ENCODE measurements at places on chromosomes 1 and 21. TPM values are rescaled to one million over a fixed set of nuclear protein-coding genes. Genes with fewer than 3 reads are reported as not detected.

DNA sequence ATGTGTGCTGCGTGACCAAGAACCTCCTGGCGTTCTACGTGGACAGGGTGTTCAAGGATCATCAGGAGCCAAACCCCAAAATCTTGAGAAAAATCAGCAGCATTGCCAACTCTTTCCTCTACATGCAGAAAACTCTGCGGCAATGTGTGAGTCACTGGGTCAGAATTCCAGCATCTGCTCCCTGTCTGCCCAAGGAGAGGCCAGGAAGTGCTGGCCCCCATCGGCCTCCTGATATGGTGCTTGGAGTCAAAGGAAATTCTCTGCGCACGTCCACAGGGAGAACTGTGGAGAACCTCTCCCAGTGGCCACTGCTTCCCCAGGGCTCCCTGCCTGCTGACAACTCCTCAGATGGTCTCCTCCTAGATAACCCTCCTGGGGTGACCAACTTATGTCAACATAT lies 25.6 kb upstream of the IL20 start:
- DNase-seq, result no peak

- no peak for DNase-seq
Measured at GRCh38 chr1:210384625-210385024, 55.9 kb downstream of the HHAT start.

DNA sequence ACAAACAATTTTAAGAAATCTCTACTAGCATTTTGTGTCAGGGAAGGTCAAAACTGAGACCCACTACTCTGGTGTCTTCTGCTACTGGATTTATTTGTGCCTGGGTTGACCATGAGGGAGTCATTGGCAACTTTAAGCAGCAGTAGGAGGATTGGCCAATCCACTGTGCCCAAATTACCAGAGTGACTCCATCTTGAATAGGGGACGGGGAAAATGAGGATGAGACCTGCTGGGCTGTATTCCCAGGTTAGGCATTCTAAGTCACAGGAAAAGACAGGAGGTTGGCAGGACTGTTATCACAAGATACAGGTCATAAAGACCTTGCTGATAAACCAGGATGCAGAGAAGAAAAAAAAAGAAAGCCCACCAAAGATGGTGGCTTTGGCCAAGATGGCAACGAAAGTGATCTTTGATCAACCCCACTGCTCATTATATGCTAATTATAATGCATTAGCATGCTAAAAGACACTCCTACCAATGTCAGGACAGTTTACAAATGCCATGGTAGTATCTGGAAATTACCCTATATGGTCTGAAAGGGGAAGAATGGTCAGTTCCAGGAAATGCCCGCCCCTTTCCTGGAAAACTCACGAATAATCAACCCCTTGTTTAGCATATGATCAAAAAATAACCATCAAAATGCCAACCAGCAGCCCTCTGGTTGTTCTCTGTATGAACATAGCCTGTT lies 200.9 kb downstream of the LTN1 start:
- DNase-seq, result no peak

DNA sequence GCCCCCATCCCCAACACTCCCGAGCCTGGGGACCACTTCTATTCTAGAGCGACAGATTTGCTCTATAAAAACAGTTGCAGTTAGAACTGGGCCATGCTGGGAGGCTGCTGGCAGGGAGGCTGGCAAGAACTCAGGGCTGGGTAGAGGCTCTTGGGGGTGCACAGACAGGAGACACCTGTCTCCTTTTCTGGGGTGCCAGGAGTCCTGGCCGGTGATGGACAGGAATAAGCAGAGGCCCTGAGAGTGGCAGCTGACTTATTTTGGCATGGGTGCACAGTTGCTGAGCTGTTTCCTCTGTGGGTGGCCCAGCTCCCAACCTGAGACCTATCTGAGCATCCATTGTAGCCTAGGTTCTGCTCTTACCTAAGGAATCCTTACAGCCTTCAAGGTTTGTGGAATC lies 39.2 kb upstream of the TMPRSS2 start:
- no peak for DNase-seq

DNA sequence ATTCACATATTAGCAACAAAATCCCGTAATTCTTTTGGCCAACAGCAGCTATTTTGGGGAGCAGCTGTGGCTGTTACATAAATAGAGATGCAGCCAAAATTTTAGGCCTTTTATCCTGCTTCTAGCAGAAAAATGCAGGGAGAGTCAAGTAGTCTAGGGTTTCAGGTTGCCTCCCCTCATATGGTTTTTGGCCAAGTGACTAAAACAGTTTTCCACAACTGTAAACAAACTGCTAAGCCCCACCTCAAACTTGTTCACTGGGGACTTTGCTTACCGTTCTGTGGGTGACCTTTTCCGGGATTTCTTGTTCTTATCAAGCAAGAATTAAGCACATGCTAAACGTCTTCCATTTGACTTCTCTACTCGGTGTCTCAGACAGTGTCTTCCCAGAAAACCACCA lies 133.4 kb downstream of the EDEM3 start:
- DNase-seq, result peak; percentile 78

DNA sequence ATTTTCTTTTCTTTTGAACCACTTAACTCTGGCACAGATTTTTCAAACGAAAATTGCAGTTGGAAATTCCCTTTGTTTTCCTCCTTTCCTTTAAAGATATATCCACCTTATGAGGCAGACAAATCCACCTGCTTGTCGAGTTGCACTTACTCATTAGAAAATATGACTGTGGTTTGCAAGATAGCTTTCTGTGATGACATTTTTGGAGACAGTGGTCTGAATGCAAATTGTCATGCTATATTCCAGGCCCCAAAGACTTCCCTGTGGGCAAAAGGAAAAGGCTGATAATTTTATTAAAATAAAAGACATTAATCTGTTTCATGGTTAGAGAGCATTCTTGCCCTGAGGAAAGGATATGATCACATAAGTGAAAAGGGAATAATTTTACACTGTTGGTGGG lies 120.6 kb downstream of the TNFSF18 start:
- no peak for DNase-seq

- DNase-seq, result no peak
Measured at GRCh38 chr1:191699343-191699742, 458.9 kb upstream of the RGS18 start.

GRCh38 chr1:184759112-184759511 lies 4.5 kb upstream of the EDEM3 start:
- DNase-seq, result no peak

GRCh38 chr1:160891474-160891873 lies 6.5 kb upstream of the ITLN1 start:
- no peak for DNase-seq

DNA sequence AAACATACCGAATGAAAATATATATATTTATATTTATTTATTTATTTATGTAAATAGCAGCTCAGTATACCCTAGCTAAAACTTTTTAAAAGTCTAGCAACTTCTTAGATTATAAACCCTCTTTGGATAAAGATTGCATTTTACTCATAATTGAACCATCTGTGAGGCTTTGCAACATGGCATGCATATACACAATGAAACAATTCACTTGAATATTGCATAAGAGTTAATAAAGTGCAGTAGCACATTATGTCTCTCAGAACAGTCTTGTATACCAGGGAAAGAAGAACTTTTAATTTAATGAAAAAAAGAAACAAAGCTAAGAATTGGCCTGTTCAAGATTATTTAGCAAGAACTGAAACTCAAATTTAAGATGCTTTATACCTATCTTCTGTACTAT lies 1363.9 kb upstream of the ADGRL2 start:
- DNase-seq, result no peak

GRCh38 chr1:31579374-31579773 lies 3.1 kb downstream of the TINAGL1 start:
- DNase-seq, result peak; percentile 70

GRCh38 chr1:196685506-196685905 lies 33.7 kb downstream of the CFH start:
- DNase-seq, result no peak

DNA sequence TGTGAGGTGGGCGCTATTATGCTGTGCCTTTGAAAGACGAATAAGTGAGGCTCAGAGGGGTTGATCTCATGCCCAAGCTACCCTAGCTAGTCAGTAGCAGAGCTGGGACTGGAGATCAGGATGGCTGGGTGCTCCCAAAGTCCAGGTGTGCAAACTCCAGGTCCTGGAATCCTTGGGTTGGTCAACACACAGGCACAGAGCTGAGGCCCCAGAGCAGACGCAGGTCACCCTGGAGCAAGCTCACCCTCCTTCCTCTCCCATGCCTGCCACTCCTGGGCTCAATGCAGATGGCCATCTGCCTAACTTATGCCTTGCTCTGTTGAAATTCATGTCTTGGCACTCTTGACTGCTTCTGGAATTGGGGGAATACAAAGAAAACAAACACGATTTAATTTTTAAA lies 587.2 kb downstream of the PTPRU start:
- no peak for DNase-seq

- no peak for DNase-seq
Measured at GRCh38 chr1:3577300-3577699, 34.0 kb downstream of the MEGF6 start.

- no peak for DNase-seq
Measured at GRCh38 chr1:199667089-199667488, 360.4 kb upstream of the NR5A2 start.

DNA sequence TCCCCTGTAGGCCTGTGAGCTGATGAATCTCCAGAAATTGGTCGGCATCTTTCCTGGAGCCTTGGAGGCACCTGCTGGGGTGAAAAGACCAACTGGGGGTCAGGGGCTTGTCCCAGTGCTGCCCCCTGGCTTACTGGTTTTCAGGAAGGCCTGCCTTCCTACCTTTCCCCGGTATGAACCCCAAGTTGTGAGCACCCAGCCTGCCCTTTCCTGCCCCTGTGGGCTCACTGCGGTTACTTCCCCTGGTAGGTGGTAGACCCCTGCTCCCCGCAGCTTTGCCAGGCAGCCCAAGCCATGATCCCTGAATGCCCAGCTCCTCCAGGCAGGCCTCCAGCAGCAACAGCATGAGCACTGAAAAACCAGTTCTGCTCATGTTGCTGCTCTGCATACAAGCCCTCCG lies 10.2 kb downstream of the DMRTB1 start:
- no peak for DNase-seq

DNA sequence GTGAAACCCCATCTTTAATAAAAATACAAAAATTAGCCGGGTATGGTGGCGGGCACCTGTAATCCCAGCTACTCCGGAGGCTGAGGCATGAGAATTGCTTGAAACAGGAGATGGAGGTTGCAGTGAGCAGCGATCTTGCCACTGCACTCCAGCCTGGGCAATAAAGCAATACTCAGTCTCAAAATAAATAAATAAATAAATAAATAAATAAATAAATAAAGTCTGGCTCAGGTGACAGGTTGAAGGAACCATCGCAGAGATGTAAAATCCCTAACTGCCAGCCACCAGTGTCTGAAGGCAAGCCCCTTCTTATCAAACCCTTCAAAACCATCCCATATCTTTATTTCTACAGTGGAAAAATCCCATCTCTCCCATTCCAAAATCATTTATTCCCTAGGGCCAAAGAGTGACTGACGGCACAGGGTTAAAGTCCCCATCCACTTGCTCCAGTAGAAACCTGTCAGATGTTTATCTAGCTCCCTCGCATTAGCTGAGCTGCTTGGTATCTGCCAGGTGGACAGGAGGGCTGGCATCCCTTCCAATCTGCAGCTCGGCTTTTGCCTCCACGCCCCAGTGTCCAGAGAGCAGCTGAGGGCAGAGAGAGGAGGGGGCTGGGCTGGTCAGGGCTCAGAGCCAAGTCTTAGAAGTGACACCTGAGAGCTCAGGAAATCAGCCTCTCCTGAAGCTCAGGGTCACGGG lies 5.0 kb downstream of the CSRP1 start:
- peak; percentile 84 for DNase-seq

- no peak for DNase-seq
Measured at GRCh38 chr1:187264995-187265602, 436.4 kb downstream of the PLA2G4A start.

DNA sequence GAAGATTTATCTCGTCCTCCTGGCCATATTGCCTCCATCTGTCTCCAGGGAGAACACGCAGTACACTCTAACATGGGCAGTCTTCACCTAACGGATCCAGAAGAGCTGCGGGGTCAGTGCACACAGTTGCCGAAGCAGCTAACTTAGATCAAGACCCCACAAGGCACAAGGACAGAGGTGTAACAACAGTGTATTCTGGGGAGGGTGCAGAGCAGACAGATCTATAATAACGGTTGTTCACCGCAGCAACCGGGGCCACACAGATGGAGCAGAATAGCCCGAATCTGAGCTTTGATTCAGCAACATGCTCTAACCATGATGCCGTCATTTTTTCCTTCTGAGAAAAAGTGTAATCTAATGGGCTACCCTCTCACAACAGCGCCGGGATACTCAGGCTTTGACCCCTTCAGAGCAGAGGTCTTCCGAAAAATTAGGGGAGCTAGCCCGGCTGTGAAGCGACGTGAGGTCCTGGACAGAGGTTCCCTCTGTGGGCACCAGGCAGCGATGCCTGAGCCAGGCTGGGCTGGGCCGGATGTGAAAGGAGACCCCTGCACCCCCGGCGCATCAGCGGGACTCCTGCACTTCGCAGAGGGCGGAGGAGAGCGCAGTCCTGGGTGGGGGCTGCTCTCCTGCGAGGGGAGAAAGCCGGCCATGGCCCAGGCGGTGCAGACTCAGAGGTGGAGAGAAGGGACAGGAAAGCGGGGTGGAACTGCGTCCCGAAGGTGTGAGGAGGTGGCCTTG lies 57.5 kb downstream of the BCL9 start:
- DNase-seq, result peak; percentile 83

DNA sequence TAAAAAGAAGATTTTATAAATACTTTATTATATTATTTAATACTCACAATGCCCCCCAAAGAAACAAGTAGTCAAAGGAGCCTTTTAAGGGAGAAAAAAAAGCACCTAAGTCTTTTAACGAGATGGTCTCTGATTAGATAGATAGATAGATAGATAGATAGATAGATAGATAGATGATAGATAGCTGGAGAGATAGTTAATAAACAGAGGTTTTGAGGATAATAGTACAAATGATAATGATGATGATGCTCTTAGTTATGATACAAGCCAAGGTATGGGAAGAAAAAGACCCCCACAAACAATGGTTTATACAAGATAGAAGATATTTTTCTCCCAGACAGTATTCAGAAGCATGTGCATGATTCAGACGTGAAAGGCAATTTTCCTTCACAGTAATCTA lies 14.6 kb upstream of the EDEM3 start:
- no peak for DNase-seq

DNA sequence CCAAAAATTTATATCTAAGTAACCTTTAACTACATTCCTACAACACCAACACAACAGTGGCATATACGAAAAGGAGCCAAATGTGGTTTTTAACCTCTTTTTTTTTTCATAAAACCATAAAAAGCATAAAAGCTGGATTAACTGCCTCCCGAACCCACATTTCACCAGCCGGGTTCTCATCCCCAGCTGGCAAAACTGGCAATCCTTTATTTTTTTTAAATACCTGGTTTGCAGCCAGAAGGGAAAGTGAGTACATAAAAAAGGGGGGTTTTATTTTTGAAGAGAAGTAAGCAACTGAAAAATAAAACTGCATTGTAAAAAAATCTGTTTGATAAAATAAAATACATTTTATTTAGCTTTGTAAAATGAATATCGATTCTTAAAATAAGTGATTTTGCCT lies 295.4 kb downstream of the AKT3 start:
- DNase-seq, result no peak

Gene TMOD4
- total RNA-seq, result 1.1 TPM

Gene LCA5L
- total RNA-seq, result 0.82 TPM

Gene F13B
- not detected for total RNA-seq

Gene FAM229A
- total RNA-seq, result 5.4 TPM

Gene BCAR3
- total RNA-seq, result 18.0 TPM

Gene SH2D5
- total RNA-seq, result 0.36 TPM

Gene COPA
- total RNA-seq, result 95.0 TPM

Gene TFAP2E
- 0.55 TPM for total RNA-seq

Gene PCNX2
- 7.5 TPM for total RNA-seq

Gene SLC45A3
- 0.68 TPM for total RNA-seq

Gene MSH4
- 0.66 TPM for total RNA-seq

Gene SH2D1B
- not detected for total RNA-seq

Gene SPATA46
- not detected for total RNA-seq

Gene PDZK1IP1
- total RNA-seq, result not detected

Gene UBL4B
- total RNA-seq, result 0.33 TPM

Gene B3GALT5
- total RNA-seq, result 0.36 TPM

Measured in sigmoid colon (tissue), 7 donors.